WTC11 (cell line): ENCODE measurements at places on chromosomes 11 and 22.

- DNase-seq = no peak
Measured at GRCh38 chr11:12537778-12538401, 136.3 kb upstream of the TEAD1 start.

GRCh38 chr11:75789521-75789920 lies 20.9 kb downstream of the DGAT2 start:
- no peak for DNase-seq

- DNase-seq = no peak
Measured at GRCh38 chr22:44860311-44860710, 107.9 kb downstream of the ARHGAP8 start.

- peak; percentile 80 for DNase-seq
Measured at GRCh38 chr11:19076744-19077589, 16.4 kb upstream of the MRGPRX2 start.

DNA sequence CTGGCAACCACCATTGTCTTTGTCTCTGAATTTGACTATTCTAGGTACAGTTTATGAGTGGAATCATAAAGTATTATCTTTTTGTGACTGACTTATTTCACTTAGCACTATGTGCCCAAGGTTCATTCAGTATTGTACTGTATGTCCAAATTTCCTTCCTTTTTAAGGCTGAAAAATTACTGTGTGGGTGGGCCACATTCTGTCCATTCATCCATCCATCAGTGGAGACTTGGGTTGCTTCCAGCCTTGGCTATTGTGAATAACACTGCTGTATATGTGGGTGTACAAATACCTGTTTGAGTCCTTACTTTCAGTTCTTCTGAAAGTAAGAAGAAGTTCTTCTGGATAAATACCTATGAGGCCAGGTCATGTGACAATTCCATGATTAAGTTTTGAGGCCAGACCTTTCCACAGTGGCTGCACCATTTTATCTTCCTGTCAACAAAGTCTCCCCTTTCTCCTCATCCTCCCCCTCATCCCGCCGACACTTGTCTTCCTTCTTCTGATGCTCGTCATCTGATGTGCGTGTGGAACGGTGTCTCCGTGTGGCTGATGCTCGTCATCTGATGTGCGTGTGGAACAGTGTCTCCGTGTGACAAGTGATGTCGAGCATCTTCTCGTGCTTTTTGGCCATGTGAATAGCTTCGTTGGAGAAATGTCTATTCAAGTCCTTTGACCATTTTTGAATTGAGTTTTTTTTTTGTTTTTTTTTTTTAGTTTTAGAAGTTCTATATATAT lies 49.5 kb downstream of the SBF1 start:
- no peak for DNase-seq

DNA sequence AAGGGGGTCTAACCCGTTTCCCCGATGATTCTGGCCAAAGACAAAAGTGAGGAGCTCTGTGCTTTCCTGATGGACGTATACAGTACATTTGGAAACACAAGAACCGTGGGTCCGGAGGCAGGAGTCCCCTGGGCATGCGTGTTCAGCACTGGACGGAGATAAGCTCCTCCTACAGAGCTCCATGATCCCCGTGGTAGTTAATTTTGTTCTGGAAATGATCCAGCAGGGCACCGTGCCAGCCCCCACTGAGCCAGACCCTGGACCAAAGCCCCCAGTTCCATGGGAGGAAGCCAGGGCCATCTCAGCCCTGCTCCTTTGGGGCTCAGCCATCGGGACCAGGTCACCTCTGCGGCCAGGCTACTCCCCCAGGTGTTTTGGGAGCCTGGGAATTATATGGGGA lies 83.3 kb downstream of the TRMU start:
- no peak for DNase-seq

DNA sequence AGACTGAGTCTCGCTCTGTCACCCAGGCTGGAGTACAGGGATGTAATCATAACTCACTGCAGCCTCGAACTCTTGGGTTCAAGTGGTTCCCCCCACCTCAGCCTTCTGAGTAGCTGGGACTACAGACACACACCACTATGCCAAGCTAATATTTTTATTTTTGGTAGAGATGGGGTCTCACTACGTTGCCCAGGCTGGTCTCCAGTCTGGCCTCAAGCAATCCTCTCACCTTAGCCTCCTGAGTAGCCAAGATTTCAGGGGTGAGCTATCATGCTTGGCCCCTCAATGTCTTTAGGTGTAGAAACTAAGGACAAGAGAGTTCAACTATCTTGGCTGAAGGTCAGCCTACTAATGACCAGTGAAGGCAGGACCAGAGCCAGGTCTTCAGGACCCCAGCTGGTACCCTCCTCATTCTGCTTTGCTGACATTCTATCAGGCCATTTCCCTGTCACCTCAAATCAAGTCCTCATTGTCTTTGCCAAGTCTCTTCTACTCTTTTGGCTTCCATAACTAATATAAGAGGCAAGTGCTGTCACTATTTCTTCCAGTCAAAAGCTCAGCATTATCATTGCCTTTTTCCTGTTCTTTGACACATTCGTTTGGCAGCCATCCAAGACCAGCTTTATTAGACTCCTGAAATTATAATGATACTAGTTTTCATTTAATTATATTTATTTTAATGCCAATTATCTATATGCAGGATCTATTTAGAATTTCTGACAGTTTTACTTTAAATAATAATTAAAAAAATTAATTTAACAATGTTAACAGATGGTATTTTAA lies 264.2 kb upstream of the PITPNB start:
- DNase-seq = no peak

GRCh38 chr11:111748035-111748804 lies 18.0 kb downstream of the PPP2R1B start:
- no peak for DNase-seq

GRCh38 chr11:66846671-66847091 lies 3.4 kb downstream of the RCE1 start:
- no peak for DNase-seq

- no peak for DNase-seq
Measured at GRCh38 chr22:45444168-45444567, 30.7 kb downstream of the RIBC2 start.

DNA sequence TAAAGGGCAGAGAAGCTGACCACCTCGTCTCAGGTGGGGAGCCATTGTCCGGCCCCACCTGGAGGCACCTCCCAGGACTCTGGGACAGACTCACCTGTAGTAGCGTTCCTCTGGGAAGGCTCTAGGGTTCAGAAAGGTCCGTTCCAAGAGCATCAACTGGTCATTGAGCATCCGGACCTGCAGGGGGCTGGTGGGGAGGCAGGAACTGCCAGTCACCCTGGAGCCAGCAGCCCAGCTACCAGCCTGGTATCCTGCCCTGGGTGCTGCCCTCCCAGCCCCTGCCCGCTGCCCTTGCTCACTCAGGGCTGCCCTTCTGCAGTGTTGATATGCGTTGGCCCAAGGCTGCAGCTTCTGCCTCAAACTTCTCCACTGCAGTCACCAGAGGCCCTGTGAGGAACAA lies 4.7 kb downstream of the SAC3D1 start:
- no peak for DNase-seq

- no peak for DNase-seq
Measured at GRCh38 chr11:77250881-77251640, 50.4 kb downstream of the GDPD4 start.

- no peak for DNase-seq
Measured at GRCh38 chr11:96156379-96156722, 186.6 kb downstream of the MAML2 start.

DNA sequence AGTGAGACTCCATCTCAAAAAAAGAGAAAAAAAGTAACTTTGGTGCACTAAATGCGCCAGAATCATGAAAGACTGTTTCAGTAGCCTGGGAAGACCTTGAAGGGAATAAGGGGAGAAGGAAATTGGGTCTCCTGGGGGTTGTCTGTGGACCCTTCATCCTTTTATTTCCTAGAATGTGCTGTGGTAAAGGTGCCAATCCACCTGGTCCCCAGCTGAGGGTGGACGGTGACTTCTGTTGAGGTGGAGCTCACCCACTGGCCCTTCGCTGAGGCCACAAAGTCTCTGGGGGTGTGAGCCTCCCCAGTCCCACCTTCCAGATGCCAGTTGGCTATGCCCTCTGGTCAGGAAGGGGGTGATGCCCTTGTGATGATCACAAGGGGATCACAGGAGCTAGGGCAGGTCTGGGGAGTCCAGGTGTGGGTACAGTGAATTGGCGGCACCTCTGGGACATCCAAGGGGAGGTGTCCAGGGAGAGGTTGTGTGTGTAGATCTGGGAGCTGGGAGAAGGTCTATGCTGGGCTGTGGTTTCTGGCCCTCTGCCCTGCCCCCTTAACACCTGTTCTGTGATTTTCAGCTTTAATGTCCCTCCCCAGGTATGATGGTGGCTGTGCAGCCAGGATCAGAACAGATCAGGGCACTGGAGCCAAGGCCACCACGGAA lies 34.2 kb upstream of the LMO1 start:
- DNase-seq = no peak

GRCh38 chr11:45391168-45391850 lies 105.2 kb upstream of the SYT13 start:
- no peak for DNase-seq

- DNase-seq = no peak
Measured at GRCh38 chr11:128324531-128325141, 262.7 kb downstream of the ETS1 start.

DNA sequence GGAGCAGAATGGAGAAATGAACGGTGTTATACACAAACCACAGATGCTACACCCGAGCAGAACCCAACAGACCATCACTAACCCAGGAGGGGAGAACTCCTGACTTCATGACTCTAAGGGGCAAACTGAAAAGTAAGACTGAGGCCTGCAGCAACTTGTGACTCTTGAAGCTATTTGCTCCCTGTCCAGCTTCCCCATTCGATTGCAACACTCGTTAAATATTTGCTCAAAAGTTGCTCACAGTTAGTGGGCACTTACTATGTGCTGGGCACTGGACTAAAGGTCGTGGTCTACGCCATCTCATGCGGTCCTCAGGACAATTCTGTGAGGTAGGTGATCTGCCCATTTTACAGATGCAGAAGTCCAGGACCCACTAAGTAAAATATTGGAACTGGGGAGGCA lies 9.5 kb upstream of the ADA2 start:
- DNase-seq = no peak

DNA sequence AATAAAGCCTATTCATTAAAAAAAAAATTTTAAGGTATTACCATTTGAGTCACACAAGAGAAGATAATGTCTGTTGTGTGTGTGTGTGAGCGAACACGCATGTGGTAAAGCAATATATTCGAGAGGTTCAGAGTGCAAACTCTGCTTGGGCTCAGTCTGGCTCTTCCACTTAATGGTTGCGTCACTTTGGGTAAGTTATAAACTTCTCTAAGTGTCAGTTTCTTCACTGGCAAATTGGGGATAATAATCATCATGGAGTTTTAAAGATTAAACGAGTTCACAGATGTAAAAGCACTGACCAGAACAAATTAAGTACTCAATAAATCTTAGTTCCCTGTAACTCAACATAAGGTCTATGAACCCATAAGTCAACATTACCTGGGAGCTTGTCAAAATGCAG lies 37.0 kb downstream of the SIK3 start:
- DNase-seq = no peak

- no peak for DNase-seq
Measured at GRCh38 chr11:61418136-61418535, 11.6 kb downstream of the CPSF7 start.

DNA sequence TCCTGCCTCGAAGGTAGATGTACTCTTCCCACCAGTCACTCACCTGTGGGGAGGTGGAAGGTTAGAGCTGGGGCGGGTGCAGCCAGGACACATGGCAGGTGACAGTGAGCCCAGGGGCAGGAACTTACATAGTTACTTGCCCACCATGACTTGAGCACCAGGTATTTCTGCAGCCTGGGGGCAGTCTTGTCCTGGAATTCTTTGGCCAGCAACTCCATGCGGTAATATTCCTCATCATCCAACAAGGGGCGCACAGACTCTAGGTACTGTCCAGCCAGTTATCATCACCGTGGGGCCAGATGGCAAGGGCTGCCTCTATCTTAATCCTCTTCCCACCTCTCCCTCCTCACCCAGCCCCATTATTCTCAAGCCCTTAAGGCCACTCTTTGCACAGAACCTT lies 2.2 kb downstream of the CPT1B start:
- peak; percentile 41 for DNase-seq

DNA sequence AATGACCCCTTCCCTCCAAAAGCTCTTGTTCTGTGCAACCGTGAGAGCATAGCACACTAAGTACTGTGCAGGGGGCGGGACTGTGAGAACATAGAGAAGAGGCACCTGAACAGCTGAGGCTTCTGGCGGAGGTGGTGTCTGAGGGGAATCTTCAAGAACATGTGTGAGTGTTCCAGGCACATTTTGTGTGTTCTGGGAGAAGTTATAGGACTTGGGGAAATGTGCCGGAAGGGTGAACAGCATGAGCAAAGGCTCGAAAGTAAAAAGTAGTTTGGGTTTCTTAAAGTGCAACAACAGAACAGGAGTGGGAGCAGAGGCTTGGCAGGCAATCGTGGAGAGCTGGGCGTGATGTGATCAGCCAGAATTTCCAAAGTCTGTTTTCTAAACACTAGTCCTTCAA lies 12.4 kb upstream of the SYN3 start:
- no peak for DNase-seq

DNA sequence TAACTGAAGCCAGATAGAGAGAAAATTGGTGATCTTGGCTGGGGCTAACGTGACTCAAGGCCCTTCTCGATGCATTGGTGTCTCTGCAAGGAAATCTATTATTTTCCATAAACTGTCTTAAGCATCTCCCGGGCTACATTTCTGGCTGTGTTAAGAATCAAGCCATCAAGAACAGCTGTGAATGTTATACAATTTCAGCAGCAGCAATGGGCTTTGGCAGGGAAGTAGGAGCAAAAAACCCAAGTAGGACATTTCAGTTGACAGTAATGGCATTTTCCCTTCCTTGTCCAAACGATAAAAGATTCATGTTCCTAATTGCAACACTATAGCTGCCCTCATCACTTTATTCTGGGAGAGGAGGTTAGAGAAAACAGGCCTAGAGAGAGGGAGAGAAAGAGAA lies 335.0 kb downstream of the CADM1 start:
- no peak for DNase-seq

DNA sequence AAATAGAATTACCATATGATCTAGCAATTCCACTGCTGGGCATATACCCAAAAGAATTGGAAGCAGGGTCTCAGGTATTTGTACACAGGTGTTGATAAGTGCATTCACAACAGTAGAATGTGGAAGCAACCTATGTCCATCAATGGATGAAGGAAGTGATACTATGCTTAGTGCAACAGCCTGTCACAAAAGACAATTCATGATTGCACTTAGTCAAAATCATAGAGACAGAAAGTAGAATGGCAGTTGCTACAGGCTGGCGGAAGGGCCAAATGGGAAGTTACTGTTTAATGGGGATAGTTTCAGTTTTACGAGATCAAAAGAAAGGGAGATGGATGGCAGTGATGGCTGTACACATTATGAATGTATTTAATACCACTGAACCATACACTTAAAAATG lies 42.0 kb downstream of the SGSM3 start:
- no peak for DNase-seq

DNA sequence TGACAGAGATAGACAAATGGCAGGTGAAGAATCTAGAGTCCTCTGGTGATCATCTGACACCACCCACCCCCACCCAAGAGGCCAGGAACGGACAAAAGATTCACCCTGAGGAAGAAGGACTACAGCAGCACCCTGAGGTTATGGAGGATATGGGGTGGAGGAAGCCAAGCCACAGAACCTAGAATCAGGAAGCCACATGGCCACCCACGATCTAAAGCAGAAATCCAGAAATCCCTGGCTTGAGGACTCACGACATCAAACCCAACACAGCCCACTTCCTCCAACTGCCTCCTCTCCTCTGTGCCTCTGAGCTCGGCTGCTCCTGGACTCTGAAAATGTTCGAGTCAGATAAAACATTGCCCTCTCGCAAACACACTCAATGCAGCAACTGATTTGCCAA lies 364.3 kb downstream of the SHANK2 start:
- DNase-seq = no peak

- no peak for DNase-seq
Measured at GRCh38 chr11:125338886-125339811, 156.9 kb downstream of the FEZ1 start.
